Common myeloid progenitor, CD34-positive (primary cell): ENCODE measurements at places on chromosomes 16 and 17.
A peak's percentile ranks its signal among the peaks of the same experiment; 100 is the strongest.

DNA sequence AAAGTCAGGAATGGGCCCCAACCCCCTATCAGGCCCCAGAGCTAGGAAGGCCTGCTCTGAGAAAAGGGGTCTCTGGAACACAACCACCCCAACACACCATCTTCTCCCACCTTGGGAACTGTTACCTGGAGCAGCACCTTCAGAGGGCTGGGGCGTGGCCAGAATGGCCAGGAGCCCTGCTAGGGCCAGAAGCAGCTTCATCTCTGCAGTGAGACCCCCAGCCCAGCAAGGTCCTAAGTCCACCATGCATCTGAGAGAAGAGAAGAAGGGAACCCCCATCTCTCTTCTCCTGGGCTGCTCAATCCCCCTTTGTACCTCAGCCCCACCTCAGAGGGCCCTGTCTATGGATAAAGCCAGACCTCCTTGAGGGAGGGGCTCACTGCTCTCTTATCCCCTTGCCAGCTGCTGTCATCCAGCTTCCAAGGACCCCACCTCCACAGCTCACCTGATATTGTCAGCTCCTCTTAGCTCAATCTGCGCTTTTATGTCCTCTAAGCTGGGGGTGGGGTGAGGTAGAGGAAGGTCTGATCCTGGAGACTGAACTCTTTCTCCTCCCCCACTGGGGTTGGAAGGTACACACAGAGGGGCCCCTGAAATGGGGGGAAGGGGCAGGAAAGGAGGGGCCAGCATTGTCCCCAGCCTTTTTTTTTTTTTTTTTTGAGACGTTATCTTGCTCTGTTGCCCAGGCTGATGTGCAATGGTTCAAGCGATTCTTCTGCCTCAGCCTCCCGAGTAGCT lies at the start of gene MPO:
Gene MPO, minus strand, starts transcription at position 456 of the 738 bp plus-strand sequence. Its CDS starts 177 bp downstream, at position 279.
- H3K27ac ChIP-seq = no peak within 1 kb of the TSS
- no peak for DNase-seq
- H3K36me3 ChIP-seq = no peaks in the 10 kb centered on the region
- H3K27me3 ChIP-seq = no peaks in the 10 kb centered on the region

GRCh38 chr16:85689285-85689949 lies 663 bp upstream of the GINS2 start:
- no peak overlapping the region for H3K27ac ChIP-seq
- peaks cover 15% of the 10 kb centered on the region for H3K4me1 ChIP-seq
- peaks cover 15% of the 10 kb centered on the region for H3K36me3 ChIP-seq
- no peak for DNase-seq
- no peaks in the 10 kb centered on the region for H3K27me3 ChIP-seq
- H3K4me3 ChIP-seq = no peak overlapping the region

DNA sequence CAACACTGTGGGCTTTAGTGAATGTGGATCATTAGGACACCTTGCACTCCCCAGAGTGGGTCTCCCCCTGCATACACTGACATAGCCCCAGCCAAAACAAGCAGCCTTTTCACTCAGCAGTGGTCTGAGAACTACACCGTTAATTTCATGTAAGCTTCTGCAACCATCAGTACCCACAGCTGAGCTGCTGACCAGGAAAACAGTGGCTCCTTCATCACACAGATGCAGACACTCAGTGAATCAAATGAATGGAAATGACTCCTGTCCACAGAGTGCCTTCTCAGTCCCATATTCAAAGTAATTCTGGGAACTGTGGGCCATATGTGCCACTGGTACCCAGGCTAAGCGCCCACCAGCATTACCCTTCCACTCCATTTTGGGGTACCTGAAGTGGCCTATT lies 39.3 kb upstream of the NOL11 start:
- H3K27me3 ChIP-seq = no peaks in the 10 kb centered on the region
- H3K36me3 ChIP-seq = peaks cover 4% of the 10 kb centered on the region
- H3K4me1 ChIP-seq = no peaks in the 10 kb centered on the region
- no peak for DNase-seq
- no peak overlapping the region for H3K4me3 ChIP-seq
- no peak overlapping the region for H3K27ac ChIP-seq

- no peak for DNase-seq
- H3K27ac ChIP-seq = no peak overlapping the region
- H3K4me3 ChIP-seq = peak overlapping the region; percentile 18
- H3K36me3 ChIP-seq = no peaks in the 10 kb centered on the region
- H3K4me1 ChIP-seq = no peaks in the 10 kb centered on the region
Observed at GRCh38 chr17:50660887-50661345, 26.2 kb downstream of the ABCC3 start.

DNA sequence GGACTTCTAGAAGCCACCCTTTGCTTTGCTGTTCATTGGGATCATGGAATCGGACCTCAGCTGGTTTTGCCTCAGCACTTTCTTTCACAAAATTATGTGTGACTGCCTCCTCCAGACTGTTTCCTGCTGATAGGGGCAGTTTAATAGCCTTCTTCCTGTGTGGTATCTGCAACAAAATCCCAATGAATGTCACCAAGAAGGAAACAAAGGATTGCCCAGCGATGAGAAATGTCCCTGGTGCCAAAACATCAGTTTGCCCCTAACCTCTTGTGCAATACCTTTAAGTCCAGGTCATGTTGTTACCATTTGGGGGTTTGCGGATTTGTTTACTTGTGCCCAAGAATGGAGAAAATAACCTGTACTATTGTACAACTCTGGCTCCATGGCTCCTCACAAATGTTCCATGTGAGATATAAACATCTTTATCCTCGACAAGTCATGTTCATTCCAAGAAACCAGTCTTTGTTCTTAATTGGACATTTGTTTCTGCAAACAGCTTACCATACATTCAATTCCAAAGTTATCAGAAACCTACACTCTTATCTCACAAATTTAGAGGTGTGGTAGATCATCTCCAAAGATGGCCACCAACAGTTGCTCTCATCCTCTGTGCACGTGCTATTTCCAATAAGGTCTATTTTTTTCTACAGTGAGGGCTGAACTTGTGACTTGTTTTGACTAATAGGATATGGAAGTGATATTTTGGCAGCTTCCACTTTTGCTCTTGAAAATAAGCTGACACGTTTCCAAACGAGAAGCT lies 14.8 kb downstream of the TAC4 start:
- no peak overlapping the region for H3K4me3 ChIP-seq
- peak; percentile 85 for DNase-seq
- H3K27ac ChIP-seq = no peak overlapping the region

DNA sequence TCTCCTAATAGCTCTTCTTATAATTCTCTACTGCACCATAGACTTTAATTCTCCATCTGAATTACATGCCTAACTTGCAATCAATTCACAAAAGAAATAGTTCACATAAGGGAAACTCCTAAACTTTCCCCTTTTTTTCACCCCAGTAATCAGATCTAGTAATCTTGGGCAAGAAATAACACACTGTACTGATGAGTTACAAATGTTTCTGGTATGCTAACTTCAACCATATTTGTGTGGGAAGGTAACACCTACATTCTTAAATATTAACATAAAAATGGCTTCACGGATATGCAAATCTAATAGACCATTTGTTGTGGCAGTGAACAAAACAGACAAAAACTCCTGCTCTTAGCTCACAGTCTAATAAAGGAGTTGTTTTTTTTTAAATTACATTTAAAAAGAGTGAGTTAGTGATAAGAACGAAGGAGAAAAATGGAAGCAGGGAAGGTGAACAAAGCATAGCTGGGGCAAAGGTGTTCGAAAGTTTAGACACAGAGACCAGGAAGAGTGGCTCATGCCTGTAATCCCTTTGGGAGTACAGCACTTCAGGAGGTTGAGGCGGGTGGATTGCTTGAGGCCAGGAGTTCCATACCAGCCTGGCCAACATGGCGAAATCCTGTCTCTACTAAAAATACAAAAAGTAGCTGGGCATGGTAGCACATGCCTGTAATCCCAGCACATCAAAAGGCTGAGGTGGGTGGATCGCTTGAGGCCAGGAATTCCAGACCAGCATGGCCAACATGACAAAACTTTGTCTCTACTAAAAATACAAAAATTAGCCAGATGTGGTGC lies 34.8 kb downstream of the CMTM3 start:
- peaks cover 3% of the 10 kb centered on the region for H3K36me3 ChIP-seq
- no peak for DNase-seq
- no peaks in the 10 kb centered on the region for H3K4me1 ChIP-seq
- no peak overlapping the region for H3K27ac ChIP-seq
- H3K4me3 ChIP-seq = no peak overlapping the region
- H3K27me3 ChIP-seq = no peaks in the 10 kb centered on the region
